ENCODE measurements at places on chromosomes 3 and 15.

- DNase-seq: no peak
Measured at GRCh38 chr3:183775781-183776180, 49.6 kb downstream of the MAP6D1 start.

DNA sequence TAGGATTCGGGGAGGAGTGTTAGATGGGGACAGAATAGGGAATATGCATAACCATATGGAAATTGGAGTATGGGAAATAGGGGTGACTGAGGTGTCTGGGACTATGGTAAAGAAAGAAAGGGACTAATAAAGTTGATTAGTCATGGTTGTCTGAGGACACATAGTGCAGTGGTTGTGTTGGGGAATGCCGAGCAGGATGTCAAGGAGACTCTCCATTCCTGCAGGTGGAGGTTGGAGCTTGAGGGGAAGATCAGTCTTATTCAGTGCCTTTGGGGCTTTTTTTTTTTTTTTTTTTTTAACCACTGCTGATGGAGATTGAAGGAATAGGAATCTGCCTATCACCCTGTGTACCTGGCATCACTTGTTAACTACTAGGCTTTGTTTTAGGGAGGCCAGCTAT, 10.8 kb downstream of the NMD3 start:
- no peak for DNase-seq

- no peak for DNase-seq
Measured at GRCh38 chr3:127092368-127092767, 100.6 kb upstream of the PRR23E start.

DNA sequence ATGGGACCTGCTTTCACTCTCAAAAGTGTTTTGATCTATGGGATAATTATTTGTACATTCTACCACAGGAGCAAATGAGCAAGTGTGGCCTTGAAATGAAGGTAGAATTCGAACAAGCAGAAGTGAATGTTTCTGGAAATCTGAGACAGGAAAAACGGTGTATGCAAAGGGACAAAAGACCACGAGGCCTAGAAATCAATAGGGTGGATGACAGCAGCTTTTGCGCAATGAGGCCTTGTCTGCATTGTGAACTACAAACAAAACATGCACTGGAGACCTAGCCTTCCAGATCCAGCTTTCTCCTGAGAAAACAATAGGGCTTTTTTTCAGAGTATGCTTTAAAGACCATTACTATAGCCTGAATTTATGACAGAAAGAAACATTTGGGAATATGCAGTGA, 1137.0 kb downstream of the ROBO2 start:
- DNase-seq: no peak

GRCh38 chr3:157527131-157527881, 24.1 kb upstream of the VEPH1 start:
- no peak for DNase-seq

- no peak for DNase-seq
Measured at GRCh38 chr15:90489944-90490343, 39.8 kb upstream of the CRTC3 start.

GRCh38 chr3:30344288-30344687, 262.1 kb upstream of the TGFBR2 start:
- DNase-seq: no peak

- DNase-seq: no peak
Measured at GRCh38 chr15:41259546-41260189, 28.6 kb downstream of the CHP1 start.

DNA sequence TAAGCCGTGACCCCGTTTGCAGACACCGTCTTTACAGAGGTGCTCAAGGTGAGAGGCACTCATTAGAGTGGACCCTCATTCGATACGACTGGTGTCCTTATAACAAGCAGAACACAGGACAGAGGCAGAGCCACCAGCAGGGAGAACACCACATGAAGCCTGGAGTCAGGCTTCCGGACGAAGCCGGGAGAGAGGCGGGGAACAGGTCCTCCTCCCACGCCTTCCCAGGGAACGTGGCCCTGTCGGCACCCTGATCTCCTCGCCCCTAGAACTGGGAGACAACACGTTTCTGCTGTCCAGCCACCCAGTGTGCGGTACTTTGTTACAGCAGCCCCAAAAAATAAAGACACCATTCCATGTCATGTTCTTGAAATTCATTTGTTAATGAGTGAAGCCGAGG, 33.6 kb downstream of the ZDHHC19 start:
- no peak for DNase-seq

- DNase-seq: no peak
Measured at GRCh38 chr15:58715266-58715917, 34.1 kb downstream of the ADAM10 start.

DNA sequence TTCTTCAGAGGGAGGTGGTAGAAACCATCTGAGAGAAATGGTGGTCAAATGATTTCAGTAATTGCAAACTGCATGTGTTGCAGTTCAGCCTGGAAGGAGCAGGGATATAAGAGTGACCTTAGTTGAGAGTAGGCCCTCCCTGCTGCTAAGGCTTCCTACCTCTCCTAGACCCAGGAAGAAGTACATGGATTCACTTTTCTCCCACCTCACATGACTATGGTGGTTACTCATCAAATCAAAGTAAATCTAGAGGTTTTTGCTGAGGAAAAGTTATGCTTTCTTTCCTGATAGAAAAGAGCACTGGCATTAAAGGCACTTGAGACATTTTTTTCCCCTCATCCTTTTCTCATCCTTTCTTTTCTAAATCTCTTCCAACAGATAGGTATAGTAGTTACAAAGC, 43.2 kb upstream of the LEKR1 start:
- DNase-seq: no peak

DNA sequence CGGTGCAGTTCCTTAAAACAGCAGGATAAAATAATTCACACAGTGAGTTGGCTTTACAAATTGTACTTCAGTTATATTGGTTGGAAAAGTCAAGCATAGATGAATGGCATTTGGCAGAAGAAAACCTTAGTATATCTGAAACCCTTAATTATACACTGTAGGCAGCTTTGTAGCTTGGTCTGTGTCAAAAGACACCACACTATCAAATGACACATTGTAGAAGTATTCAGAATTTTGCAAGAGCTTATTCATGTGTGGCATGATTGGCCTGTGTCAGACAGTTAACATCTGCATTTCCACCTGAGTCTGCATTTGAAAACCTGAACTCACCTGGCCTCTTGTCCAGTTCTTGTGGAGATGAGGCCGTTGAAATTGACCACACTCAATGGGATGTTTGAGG, 13.8 kb downstream of the TMEM266 start:
- DNase-seq: no peak

GRCh38 chr3:25287291-25287884, 140.7 kb upstream of the RARB start:
- DNase-seq: no peak

DNA sequence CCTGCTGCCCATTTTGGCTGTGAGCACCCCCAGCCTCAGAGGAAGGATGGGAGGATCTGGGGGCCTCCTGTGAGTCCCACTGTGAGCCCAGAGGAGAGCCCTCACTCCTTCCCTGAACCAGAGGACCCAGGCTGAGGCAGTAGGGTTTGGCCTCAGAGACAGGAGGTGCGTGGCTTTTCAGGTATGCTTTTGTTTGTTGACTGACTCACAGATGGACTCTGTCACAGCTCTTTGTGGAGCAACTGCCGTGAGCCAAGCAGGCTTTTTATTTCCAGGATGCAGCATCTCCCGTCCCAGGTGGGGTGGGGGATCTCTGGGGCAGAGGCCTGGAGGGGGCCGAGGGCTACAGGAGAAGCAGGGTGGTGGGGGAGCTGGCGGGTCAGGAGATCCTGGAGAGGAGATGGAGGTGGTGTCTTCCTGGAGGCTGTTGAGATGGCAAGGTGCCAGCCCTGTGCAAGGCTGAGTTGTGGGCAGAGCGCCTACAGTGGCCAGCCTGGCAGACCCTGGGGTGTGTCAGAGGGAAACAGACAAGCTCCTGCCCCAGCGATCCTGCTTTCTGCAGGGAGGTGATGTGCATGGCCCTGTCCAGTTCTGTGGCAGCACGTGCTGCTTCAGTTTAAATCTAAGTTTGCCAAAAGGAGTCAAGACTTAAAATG, 24.0 kb downstream of the PLXNA1 start:
- no peak for DNase-seq

GRCh38 chr15:79721256-79721655, 175.6 kb downstream of the MTHFS start:
- DNase-seq: no peak

DNA sequence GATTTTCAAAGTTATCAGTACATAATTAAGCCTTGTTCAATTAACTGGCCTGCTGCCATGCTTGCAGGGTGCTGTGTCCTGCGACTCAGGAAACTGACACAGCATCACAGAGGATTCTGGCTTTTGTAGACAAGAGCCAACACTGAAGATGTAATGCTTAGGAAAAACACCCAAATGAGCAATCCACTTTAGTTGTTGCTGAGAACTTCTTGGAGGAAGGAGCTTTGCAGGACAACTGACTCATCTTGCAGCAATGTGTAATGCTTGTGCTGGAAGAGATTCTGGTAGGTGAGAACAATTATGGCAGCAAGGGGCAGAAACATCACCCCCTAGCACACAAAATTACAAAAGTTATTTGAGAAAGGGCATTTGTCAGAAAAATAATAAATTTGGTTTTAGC, 67.6 kb downstream of the NLGN1 start:
- no peak for DNase-seq
